ENCODE measurements at places on chromosomes 1 and 21. TPM values are rescaled to one million over a fixed set of nuclear protein-coding genes. Genes with fewer than 3 reads are reported as not detected.

MAP3K7CL gene
- total RNA-seq = 7.7 TPM

C21orf91 gene
- 10.8 TPM for total RNA-seq

STUM gene
- total RNA-seq = 0.15 TPM

CRP gene
- not detected for total RNA-seq

- DNase-seq = no peak
Measured at GRCh38 chr1:75475696-75476095, 135.2 kb downstream of the SLC44A5 start.

- DNase-seq = no peak
Measured at GRCh38 chr1:151833172-151833900, 1.7 kb upstream of the RORC start.

- no peak for DNase-seq
Measured at GRCh38 chr1:184499616-184500015, 112.8 kb downstream of the C1orf21 start.

DNA sequence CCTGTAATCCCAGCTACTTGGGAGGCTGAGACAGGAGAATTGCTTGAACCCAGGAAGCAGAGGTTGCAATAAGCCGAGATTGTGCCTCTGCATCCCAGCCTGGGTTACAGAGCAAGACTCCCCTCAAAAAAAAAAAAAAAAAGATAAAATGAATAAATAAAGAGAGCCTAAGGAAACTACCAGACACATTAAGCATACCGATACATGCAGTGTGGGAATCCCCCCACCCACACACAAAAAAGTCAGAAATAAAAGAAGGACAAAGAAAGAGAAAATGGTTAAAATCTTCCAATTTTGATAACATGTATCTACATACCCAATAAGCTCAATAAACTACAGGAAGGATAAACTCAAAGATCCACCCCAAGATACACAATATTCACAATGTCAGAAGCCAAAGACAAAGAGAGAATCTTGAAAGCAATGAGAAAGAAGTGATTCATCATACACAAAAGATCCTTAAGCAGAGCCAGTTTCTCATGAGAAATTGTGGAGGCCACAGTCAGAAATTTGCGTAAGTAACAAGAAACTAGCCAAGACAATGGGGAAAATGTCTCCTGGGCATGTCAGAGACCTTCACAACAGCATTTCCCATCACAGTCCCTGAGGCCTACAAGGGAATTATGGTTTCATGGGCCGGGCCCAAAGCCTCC, 1197.0 kb downstream of the AMY1C start:
- no peak for DNase-seq

DNA sequence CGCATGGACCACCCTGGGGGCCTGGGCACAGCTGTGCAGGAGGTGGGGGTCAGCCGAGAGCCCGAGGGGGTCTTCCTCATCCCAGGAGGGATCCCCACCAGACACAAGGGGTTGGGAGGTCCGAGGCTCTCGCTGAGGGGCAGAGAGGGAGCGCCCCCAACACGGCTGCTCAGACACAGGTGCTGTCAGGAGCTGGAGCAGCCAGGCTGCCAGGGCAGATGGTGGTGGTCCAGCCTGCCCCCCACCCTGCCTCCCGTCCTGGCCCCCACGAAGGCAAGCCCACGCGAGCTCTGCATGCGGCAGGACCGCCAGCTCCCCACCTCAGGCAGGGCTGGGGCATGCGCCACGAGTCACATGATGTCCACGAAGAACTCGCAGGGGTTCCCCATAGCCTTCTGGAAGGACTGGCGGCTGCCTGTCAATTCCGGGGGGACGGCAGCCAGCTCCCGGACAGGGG, 4.7 kb downstream of the TAS1R3 start:
- no peak for DNase-seq

DNA sequence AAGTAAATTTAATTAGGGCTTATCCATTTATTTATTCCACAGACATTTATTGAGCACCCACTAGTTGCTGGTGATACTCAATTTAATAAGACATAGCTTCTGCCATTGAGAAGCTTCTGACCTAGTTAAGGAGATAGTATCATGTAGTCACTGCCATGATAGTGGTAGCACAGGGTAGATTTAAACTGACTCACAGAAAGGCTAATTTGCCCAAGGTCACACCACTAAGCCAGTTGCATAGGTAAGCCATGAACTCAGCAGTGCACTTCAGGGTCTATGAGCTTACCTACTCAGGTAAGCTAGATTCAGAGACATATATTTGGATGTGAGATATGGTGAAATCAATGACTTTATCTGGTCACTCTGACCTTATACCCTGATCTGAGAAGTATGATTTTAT, 168.4 kb downstream of the TNFSF18 start:
- DNase-seq = no peak

DNA sequence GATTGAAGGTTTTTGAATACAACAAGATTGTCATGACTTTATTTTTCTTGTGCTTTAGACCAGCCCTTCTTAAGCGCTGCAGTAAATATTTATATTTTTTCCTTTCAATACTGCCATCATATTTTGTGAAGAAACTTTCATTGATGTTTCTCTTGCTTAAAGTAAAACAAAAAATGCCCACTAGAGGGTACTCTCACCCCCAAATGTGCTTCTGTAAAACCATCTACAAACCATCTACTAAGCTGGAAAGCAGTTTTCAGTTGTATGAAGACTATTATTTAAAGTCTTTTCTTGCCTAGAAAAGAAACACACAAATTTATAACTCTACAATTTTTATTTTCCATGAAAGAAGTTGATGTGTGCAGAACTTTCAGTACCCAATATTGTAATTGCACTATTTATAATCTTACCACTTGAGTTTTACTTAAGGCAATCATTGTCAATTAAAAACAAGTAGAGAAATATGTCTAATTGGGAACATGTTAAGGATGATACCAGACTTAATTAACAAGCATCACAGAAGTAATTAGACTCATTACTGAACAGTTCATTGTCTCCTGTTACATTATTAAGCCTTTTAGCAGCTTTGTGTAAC, 10.7 kb downstream of the LEPR start:
- DNase-seq = no peak

- no peak for DNase-seq
Measured at GRCh38 chr1:54285815-54286345, 85.9 kb downstream of the MRPL37 start.

DNA sequence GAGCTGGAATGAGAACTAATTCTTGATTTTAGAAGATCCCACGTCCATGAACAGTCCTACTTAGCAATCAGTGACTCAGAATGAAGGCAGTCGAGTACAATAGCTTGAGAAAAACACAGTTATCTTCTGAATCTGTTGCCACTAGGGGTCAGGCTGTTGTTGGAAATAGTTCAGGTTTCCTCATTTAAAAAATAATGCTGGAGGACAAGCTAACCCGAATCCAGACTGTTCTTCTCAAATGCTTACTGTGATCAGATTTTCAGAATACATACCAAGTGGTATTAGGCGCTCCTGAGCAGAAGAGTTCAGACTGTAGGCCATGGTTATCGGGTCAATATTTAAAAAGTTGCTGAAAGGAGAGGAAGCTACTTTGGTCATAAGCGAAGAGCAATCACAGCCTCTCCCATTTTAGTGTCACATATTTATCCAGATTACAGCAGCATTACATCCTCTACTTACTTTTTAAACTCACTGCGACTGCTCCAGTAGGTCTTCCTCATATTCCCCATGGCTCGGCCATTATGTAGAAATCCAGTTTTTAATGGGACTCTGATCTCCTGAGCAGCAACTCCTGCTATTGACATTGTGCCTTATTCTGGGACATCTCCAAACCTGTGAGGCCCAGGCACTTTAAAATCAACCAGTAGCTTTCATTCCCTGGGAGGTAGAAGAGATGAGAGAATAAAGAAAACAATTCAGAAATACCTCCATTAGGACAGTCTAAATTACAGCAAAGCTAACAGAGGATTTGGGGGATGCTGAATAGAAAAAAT, 10.9 kb downstream of the ERRFI1 start:
- DNase-seq = no peak

GRCh38 chr1:160868141-160868540, 5.5 kb upstream of the CD244 start:
- DNase-seq = no peak

GRCh38 chr1:187641015-187641414, 812.3 kb downstream of the PLA2G4A start:
- DNase-seq = no peak

DNA sequence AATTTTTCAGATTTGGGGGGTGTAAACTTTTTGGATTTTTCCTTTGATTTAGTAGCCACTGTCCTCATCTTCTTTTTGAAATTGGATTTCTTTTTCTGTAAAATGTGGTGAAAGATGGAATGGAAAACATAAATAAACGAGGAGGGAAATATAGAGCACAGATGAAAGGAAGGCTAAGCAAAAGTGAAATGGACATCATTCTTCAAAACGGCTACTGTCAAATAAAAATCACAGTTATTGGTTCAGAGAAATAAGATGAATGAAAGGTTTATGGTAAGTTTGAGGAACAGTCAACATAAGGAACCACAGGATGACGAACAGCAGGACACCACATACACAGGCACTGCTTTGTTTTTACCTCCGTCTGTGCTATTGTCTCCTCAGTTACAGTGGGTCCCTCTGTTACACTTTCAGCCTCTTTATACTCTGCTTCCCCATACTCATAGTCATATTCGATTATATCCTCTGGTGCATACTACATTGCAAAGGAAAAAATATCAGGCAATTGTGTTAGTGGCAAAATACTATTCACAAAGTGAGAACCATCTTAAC, 82.4 kb downstream of the COL11A1 start:
- DNase-seq = no peak

DNA sequence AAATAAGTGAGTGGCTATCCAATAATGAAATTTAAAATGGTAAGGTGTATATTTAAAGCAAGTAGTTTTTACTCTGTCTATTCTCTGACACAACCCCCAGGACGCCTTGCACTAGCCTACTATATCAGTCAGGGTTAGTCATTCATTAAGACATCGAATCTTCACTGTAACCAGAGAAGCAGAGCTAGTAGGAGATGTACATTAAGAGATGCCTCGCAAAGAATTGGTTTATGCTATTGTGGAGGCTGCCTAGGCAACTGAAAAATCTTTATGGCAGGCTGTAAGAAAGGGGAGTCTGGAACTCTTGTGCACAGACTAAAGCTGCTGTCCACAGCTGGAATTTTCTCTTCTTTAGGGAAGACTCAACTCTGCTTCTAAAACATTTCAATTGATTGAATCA, 28.8 kb downstream of the NTNG1 start:
- no peak for DNase-seq

- DNase-seq = no peak
Measured at GRCh38 chr1:158285756-158286241, 3.9 kb upstream of the CD1C start.

- DNase-seq = no peak
Measured at GRCh38 chr1:234865171-234866006, 255.4 kb upstream of the IRF2BP2 start.

GRCh38 chr1:43267291-43267805, 2.4 kb upstream of the TMEM125 start:
- DNase-seq = no peak

- no peak for DNase-seq
Measured at GRCh38 chr21:27168084-27168483, 201.2 kb upstream of the ADAMTS5 start.

DNA sequence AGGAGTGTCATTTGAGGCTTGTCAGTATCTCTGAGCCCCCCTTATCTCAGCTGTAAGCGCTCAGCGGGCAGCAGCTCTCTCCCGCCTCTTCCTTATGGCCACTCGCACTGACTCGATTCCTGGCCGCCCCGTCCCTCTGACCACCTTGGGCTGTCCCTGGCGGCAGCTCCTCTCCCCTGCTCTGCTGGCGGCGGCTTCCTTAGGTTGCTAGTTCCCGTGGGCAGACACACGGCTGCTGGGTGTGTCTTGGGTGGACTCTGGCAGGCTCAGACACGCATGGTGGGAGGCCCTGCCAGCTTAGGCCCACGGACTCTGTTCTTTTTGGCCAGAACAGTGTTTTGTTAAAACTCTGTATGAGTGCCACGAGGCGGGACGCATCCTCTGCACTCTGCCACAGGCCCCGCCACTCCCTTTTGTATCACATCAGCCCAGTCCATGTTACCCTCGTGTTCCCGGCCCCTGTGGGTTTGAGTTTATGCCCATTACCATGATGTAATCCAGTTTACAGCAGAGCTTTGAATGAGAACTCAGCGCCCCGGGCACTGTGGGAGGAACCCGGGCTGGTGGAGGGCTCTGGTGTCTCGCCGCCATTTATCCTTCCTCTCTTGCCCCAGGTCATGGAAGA, 45.9 kb downstream of the COQ8A start:
- no peak for DNase-seq

DNA sequence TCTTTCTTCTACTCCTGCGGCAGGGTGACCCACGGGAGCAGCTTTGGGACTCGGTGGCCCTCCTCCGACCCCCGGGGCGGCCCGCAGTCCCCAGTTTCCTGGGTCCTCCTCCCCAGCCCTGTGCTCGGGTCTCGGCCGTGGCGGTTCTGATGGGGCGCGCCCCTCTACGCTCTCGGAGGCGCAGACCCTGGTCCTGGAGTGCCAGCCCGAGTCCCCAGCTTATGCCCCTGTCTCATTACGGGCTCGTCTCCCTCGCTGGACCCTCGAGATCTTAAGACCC, 430 bp downstream of the BTG2 start:
- DNase-seq = no peak

DNA sequence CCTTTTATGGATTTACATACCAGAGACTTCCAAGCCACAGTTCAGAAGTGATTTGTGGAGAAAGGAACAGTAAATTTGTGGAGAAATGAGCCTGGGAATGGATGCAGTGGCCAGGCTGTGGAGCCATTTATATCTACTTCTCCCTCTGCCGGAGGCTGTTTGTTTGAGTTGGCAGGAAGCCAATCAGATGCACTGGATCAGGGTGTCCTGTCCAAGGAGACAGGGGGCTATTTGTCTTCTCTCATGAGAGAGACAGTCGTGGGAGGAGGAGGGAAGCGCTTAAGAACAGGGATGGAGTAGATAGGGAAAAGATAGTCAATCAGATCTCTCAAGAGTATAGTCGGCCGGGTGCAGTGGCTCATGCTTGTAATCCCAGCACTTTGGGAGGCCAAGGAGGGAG, 2.8 kb upstream of the HAPLN2 start:
- DNase-seq = no peak

All from left lung (tissue), 14 donors.